Amygdala (tissue), 56 donors: ENCODE measurements at places on chromosomes 12 and 14.

- DNase-seq = no peak
Measured at GRCh38 chr12:13093191-13093847, 10.1 kb downstream of the GSG1 start.

- DNase-seq = no peak
Measured at GRCh38 chr12:116370886-116371580, 93.5 kb upstream of the MED13L start.

DNA sequence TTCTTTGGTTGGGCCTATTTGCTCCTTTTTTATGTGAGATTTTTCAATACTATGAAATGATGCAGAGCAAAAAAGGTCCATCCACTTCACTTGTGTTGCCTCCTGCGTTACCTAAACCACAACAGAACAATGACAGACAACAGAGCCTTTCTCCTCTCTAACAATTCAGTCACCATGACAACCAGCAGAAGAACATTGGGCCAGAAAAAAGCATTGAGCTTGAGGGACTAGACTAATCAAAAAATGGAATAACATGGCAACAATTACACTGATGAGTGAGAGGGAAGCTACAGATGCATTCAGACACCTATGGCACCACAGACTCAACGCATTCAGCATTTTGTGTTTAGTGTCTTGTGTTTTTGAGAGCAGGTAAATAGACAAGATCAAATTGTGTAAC lies 44.6 kb upstream of the PTCSC3 start:
- no peak for DNase-seq

DNA sequence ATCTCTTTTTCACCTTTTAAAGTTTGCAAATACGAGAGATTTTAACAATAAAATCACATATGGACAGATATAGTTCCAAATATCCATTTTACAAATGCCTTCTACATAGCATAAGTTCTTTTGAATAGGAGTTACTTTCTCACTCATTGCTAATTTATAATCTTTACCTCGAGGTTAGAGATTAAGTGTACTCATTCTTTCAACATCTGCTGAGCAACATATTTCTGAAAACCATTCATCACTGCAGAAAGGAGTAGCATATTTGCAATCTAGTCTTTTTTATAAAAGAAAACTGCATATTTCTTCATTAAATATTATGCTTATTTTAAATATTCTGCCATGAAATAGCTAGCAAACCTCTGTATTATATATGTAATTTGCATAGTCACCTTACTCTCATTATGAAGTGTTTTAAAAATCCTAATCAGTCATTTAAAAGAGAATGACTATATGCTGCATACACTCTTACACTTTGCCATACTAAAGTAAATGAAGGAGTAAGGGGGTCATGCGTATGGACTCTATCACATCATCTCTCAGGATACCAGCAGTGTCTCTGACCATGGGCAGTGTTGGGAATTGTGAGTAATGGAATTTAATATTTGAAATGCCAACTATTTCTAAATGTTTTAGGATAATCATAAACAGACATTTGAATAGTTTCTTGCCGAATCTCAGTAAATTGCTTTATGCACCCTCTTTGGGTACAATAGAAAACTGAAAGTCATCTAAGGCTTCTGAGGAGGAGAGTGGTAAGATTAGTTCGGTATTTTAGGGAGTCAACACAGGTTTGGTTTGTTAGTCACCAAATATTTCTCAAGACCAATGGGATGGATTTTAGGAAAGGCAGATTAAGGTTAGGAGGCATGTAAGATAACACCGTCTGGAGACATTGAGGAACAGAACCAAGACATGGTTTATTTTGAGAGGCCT lies 524.8 kb upstream of the ATP2B1 start:
- DNase-seq = no peak
